Stimulated activated CD8-positive, alpha-beta memory T cell treated with anti-CD3 and anti-CD28 coated beads, Interleukin-15, amount 100 ng/mL, for 1 hour (primary cell): ENCODE measurements at places on chromosomes 2 and 18.
A peak's percentile ranks its signal among the peaks of the same experiment; 100 is the strongest.

GRCh38 chr18:76468345-76469304 lies 26.4 kb downstream of the ZNF516 start:
- no peak for DNase-seq

DNA sequence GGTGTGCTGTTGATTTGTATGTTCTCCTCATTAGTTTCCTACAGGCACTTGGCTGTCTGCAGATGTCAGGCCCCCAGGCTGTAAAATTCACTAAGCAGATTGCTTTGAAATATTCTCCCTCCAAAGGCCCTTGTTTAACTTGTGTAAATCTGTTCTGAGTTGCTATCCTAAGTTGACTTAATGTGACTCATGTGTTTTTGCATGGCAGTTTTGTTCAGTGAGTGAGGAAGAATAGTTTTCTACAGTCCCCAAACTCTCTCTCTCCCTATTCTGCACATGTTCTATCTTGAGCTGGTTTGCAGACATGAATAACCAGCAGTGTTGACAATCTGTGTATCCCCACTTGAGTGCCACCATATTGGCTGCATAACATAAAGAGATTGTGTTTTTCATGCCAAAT lies 1005.4 kb upstream of the DDX18 start:
- no peak for DNase-seq

DNA sequence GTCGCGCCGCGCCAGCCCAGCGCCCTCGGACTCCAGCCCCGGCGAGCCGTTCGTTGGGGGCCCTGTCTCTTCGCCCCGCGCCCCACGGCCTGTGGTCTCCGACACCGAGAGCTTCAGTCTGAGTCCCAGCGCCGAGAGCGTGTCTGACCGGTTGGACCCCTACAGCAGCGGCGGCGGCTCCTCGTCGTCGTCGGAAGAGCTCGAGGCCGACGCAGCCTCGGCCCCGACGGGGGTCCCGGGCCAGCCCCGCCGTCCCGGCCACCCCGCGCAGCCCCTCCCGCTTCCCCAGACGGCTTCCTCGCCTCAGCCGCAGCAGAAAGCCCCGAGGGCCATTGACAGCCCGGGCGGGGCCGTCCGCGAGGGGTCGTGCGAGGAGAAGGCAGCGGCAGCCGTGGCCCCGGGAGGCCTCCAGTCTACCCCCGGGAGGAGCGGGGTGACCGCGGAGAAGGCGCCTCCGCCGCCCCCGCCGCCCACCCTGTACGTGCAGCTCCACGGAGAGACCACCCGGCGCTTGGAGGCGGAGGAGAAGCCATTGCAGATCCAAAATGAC lies 1.4 kb downstream of the PHLPP1 start:
- DNase-seq = peak; percentile 10

- DNase-seq = peak; percentile 33
Measured at GRCh38 chr2:70789304-70790135, 923 bp downstream of the FIGLA start.

DNA sequence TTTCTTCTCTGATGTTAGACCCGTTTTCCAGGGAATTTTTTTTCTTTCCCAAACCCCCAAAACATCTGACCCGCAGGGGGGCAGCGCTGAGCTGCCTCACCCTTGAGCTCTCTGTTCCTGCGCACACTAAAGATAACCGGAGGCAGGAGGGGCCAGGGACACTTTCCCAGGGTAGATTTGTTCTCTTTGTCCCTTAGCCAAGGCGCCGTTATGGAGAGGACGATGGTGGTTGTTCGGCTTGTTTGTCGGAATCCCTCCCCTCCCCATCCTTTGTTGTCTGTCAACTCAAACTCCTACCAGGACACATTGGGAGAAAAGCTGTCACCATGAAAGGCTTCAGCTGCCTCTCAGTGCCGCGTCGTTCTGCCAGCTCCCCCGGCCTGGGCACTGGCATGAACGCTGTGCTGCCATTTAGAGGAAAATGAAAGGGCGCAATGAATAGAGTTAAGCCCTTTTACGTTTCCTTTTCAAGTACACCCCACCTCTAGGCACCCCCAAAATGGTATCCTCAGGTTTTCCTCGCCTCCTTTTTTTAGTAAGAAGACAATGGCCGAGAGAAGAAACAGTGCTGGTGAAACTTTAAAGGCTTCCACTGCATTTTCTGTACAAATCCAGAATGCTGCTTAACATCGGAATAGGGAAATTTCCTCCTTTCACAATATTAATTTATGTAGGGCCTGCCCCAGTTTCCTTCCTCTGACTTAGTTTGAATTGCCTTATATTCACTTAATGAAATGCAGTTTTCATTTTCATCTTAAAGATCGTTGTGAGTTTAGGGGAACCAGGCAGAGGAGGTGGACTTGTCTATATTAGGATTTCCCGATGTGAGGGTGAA lies 62.1 kb downstream of the RND3 start:
- no peak for DNase-seq

- no peak for DNase-seq
Measured at GRCh38 chr18:77131652-77132368, 773 bp downstream of the MBP start.

GRCh38 chr18:2281086-2281485 lies 290.2 kb downstream of the METTL4 start:
- no peak for DNase-seq
